Epithelial cell of proximal tubule (primary cell): ENCODE measurements at places on chromosomes 7 and 10.

GRCh38 chr10:61329854-61330253, 123.3 kb downstream of the TMEM26 start:
- no peak for DNase-seq

DNA sequence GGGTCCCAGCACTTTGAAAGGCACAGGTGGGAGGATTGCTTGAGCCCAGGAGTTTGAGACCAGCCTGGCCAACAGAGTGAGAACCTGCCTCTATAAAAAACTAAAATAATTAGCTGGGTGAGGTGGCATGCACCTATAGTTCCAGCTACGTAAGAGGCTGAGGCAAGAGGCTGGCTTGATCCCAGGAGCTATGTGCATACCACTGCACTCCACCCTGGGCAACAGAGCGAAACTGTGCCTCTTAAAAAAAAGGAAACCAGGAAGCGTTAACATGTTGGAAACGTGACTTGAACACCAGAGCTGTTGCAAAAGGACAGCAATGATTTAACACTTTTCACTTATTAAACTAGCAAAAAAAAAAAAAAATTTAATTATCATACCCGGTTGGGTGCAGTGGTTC, 12.6 kb downstream of the BAZ1B start:
- no peak for DNase-seq

DNA sequence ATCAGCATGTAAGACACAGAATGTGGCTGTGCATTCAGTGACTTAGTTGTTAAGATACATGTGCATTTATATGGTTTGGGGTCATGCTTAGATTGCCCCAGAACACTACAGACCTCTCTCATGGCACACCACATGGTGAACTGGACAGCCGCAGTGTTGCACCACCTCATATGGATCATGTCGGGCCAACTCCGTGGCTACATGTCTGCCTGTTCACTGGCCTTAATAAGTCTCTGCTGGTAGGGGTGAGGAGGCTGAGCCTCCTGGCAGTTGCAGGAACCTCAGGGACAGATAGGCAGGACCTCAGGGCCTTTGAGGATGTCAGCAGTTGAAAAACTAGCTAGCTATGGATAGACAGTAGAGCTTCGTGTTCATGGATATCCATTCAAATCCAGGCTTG, 751.0 kb downstream of the GRID1 start:
- no peak for DNase-seq

DNA sequence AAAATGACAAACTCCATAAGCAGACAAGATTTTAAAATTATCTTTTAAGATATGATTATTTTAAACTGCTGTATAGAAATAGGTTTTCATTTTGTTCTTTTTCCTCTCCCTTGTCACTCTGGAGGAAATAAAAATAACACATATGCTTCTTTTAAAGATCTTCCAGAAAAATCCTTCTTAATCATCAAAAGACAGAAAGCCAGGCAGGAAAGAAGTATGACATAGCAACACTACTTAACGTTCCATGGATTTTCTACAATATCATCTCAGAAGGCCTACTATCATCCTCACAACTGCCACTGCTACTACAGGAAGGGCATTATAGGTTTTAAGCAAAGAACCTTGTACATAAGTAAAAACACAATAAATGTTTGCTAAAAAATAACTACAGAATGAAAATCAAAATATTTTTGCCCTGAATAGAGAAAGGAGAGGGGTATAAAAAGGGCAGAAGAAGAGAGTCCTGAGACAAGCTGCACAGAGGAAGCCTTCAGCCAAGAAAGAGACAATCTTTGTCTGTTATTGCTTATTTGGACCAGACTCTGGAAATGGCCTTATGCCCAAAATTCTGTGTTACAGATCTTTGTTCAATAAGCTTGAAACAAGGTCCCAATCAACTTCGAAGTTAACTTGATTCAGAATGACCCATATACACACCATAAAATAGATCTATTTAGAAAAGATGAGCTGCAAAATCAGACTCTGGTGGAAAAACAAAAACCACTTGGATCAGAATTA, 67.8 kb downstream of the ABI1 start:
- DNase-seq = no peak

GRCh38 chr10:526651-527312, 162.7 kb downstream of the DIP2C start:
- no peak for DNase-seq

DNA sequence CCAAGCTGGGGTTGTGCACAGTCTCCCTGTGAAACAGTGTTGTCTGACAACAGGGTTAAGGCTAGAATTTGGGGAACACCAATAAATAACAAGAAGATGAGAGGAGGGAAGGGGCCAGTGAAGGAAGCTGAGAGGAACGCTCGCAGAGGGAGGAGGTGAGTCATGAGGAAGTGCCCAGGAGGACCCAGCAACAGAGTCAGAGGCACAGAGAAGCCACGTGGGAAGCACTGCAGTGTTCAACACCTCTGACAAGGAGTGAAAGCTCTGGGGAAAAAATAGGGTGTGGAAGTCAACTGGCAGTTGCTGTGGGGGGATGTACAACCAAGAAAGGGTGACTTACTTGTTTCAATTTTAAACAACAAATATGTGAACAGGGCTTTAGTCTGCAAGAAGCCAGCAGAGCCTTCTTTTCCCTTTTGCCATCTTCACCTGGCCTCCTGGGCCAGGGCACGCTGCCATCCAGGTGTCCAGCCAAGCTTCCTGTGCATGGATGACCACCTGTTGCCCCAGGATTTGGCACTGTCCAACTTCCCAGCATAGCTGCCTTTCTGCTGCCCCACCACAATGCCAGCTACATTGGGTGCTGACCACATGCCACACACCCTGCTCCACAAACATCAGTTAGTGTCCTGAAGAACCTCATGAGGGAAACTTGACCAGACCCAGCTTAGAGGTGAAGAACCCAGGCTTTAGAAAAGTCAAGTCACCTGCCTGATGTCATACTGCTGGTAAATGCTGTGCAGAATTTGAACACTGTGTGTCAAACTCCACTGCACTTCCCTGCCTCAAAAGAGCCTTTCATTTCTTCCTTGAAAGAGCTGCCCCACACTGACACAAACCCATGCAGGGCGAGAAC, 69.6 kb downstream of the ATXN7L1 start:
- DNase-seq = no peak

DNA sequence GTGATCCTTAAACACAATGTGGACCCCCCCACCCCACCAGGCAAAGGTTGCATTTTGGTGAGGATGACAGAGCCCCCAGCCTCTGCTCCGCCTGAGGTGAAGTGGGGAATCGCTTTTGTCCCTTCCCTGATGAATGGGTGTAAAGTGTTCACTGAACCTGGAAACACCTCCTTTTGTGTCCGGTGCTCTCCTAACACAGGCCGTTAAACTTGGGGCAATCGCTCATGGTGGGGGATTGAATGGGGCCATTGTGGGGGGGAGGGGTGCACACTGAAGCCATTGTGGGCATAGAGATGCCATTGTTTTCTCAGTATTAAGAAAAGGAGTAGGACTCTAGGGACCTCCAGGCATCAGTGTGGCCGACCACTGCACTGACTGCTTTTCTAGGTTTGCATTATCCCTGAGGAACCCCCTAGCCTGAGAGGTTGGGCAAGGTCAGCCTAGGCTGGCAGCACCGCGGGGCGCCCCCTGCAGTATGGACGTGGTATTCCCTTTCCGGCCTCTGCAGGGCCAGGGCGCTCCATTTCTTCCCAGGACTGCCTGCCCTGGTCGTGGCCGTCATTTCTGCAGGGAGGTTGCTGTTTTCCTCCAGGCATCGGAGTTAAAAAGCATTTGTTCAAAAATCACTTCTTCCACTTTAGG, 158.3 kb downstream of the TCF7L2 start:
- no peak for DNase-seq

GRCh38 chr10:74096777-74097176, 53.9 kb downstream of the AP3M1 start:
- no peak for DNase-seq

DNA sequence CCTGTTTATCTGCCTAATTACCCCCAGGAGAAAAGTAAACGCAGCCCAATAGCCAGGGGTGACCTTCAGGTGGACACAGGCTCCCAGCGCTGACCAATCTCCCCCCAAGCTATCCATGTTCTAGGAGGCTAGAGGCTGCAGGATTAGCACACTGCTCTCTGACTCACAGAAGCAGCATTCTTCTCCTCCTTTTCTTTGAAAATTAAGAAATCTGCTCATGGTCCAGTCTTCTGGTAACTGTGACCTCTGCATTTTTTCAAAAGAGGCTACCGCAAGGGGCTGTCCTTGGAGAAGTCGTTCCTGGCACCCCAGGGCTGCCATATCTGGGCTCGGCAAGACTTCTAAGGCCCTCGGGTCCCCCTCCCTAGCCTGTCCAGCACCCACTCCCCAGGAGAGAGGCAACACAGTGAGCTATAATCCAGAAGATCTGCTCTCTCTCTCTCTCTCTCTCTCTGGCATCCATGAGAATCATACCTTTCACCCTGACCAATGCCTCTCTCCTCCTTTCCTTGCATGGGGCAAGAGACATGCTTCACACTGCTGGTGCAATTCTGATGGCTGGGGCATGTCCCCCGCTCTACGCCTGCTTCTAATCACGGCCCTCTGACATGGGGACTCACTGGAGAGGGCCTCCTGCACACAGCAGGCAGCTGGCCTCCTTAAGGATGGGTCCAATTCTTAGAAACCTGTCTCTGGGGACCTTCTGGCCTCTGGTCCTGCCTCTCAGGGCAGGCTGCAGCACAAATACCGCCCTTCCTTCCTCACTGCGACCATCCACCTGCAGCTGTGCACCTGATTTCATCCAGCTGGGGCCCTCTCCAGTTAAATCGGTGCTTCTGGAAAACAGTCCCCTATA, 27.3 kb downstream of the ANXA11 start:
- DNase-seq = no peak

- DNase-seq = no peak
Measured at GRCh38 chr10:48879451-48879850, 60.2 kb downstream of the LRRC18 start.

- no peak for DNase-seq
Measured at GRCh38 chr7:81929386-81929785, 159.5 kb upstream of the HGF start.

- DNase-seq = no peak
Measured at GRCh38 chr7:130875265-130875741, 141.3 kb upstream of the KLF14 start.

DNA sequence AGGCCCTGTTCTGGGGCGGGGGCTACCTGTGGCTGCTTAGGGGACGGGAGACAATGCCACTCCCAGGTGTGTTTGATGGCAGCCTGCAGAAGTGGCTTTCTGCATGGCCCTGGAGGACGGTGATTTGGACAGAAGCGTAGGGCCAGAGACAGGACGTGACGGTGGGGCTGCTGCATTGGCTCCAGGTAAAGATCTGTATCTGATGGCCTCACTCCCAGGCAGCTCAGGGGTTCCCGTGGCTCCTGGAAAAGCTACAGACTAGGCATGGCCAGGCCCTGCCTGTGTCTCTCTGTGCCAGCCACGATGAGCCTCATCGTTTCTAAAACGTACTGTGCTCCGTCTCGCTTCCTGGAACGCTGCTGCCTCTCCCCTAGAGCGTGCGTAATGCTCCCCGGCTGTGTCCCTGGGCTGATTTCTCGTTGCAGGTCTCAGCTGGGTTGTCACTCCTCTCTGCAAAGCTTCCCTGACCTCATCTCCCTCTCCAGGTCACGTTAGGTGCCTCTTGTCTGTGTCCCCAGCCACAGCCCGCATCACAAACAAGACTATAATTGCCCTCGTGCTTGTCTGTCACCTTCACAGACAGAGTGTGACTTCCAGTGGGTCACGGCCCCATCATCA, 12.6 kb downstream of the GTF2IRD1 start:
- DNase-seq = no peak

DNA sequence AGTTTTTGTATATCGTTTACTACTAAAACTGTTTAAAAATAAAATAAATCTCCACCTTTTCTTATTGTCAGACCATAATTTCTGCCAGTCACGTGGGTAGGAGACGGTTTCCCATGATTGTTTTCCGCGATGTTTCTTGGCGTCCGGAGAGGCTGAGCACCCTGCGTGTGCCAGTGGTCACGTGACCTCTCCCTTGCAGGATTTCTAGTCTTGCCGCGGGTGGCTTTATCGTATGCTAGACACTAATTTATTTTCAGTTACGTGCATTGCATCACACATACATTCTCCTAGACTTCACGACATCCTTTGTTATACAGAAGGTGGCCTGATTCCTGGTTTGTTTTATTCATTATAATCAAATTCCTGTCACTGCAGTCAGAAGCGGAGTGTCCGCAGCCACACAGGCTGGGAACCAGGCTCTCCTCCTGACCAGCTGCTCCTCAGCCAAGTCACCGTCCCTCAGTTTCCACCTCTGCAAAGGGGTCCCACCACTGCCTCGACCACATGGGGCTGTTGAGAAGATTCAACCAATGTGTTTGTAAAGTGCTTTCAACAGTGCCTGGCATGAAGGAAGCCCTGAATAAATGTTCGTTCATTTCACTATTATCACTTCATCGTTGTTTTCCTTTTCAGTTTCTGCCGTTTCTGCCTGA, 203.2 kb upstream of the PPP2R2D start:
- no peak for DNase-seq

- peak; percentile 59 for DNase-seq
Measured at GRCh38 chr7:5702876-5703571, 78.4 kb downstream of the RNF216 start.

DNA sequence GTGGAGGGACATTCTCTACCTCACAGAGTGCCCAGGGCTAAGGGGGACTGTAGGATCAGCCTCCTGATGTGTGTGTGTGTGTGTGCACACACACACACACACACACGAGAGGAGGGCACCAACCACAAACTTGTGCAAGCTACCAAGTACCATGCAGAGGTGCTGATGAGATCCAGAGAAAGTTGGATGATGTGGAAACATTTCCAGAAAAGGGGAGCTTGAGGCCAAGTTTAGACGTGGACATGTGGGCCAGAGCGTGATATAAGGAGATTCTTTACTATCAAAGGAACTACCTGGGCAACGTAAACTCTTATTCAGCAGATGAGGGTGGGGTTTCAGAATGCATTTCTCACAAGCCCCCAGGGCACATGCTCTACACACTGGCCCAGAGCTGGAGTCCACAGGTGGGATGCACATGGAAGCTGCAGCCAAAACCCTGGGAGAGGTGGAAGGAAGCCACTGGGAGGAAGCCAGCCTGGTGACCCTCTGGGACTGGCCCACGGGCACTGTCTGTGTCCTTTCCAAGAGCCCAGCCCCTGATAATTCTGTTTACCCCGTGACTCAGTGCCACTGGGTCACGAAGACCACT, 53.5 kb downstream of the DLG5 start:
- DNase-seq = no peak

- DNase-seq = no peak
Measured at GRCh38 chr10:75512203-75512933, 80.9 kb downstream of the LRMDA start.

GRCh38 chr7:123998921-123999320, 33.9 kb downstream of the TMEM229A start:
- no peak for DNase-seq

GRCh38 chr10:63696205-63696604, 175.0 kb downstream of the REEP3 start:
- DNase-seq = no peak

DNA sequence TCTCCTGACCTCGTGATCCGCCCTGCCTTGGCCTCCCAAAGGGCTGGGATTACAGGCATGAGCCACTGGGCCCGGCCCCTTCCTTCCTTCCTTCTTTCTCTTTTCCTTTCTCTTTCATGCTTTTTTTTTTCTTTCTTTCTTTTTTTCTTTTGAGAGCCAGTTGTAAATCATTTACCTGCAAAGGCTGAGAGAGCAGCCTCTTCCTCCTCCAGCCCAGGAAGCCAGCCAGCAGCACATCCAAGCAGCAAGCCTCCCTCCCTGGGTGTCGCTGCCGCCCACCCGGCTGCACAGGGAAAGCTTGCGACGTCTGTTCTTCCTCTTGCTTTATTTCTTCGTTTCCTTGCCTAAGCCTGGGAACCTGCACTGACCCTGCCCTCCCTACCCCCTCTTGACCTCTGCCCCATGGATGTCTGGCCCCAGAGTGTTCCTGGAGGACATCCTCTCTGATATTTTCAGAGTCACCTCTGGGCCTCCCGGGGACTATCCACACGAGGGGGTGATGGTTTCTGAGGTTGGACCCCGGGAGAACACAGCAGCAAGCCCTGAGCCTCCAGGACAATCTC, 62.8 kb upstream of the MYL10 start:
- DNase-seq = no peak
